ENCODE measurements at places on chromosomes 3 and 15.

- DNase-seq = no peak
These were observed 130.4 kb downstream of the FEZF2 start for GRCh38 chr3:62242831-62243509.

GRCh38 chr3:47984075-47984728, 32.0 kb downstream of the MAP4 start:
- no peak for DNase-seq

- no peak for DNase-seq
These were observed 49.1 kb upstream of the RAB6B start for GRCh38 chr3:133944641-133945380.

DNA sequence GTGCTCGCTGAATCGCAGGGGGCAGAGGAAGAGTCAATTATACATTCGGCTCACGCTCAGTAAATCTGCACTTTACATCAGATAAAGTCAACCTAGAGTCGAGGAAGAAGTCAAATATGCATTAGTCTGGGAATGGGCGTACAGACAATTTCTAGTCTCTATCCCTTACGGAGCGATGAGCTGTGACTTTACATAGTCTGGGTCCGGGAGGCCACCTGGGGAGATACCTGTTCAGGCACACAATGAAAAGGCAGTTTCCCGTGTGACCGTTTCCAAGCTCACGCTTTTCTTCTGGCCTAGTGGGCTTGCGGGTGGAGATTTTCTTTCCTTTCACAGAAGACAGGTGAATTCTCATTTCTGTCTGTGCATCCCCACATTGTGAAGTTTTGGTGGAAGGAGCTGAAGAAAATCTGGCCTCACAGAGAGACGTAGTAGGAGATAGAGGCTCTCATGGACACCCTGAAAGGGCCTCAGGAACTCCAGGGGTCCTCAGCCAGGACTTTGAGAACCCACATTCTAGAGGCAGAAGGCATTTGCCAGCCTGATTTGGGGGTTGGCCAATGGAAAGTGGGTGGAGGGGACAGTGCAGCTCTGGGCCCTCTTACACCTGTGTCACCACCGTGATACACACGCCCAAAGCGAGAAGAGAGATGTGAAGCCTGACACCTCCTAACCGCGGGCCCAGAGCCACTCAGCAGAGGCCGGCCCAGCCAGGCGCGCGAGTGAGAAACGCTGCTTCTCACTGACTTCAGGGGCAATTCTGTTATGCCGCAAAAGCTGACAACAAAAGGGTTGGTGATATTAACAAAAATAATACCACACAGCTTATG, 10.7 kb upstream of the OCA2 start:
- no peak for DNase-seq

- no peak for DNase-seq
These were observed 8.9 kb upstream of the SEMA6D start for GRCh38 chr15:47708161-47708980.

GRCh38 chr3:48564022-48564421, 441 bp upstream of the UCN2 start:
- no peak for DNase-seq

DNA sequence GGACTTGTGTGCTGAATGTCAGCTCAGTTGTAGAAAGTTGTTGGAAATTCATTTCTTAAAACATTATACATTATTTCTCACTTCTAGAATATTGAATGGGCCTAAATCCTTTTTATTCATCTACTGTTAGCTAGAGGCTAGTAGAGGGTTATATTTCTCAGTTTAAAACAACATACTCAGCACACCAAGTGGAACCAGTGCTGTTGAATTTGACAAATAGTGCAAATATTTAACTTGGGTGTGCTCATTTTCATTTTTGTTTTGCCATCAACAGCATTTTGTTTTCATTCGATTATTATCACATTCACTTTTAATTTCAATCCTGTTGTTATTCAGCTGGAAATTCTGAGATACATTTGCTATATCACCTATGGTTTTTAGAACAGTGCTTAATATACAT, 269.4 kb upstream of the PEX5L start:
- DNase-seq = peak; percentile 5

DNA sequence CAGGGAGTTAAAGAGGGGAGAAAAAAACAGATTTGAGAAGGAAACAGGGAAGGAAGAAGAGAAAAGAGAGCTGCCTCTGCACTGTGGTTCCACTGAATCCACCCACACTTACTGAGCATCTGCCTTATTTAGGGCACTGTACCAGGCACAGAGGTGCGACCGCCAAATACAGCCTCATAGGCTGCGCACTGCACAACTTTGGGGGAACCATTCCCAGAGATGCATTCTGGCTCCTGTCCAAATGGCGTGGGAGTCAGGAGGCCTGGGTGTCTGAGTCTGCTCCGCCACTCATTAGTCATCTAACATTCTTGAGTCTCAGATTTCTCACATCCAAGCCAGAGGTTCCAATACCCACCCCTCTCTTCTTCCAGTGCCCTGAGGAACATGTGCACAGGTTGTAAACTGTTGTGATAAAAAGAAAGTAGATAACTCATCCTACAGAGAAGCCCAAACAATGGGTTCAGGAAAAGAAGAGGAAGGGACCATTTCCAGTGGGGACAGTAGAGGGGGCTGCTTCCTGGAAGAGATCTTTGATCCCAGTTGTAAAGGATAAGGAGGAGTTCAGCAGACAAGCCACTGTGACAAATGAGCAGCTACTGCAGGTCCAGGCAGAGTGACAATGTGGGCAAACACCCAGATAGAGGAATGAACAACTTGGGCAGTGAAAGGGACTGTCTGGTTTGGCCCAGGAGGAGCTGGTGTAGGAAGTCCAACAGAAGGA, 254.6 kb downstream of the UACA start:
- no peak for DNase-seq

- DNase-seq = no peak
These were observed 47.0 kb downstream of the MTHFS start for GRCh38 chr15:79849789-79850188.

DNA sequence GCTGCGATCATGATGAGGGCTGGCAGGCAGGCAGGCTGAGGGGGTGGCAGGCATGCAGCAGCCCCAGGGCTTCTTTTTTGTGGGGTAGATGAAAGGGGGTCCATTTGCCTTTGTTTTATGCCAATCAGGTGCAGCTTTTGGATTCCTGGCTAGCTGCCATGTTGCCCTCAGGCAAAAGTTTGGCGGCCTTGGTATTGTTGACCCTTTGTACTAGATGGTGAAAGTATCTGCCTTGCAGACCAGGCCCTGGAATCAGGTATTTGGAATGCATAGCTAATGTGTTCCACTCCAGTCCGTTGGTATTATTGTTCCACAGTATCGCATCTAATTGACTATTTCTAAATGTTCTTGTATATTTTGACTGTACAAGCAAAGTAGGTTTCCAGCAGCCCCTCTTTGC, 35.0 kb downstream of the EEFSEC start:
- no peak for DNase-seq

DNA sequence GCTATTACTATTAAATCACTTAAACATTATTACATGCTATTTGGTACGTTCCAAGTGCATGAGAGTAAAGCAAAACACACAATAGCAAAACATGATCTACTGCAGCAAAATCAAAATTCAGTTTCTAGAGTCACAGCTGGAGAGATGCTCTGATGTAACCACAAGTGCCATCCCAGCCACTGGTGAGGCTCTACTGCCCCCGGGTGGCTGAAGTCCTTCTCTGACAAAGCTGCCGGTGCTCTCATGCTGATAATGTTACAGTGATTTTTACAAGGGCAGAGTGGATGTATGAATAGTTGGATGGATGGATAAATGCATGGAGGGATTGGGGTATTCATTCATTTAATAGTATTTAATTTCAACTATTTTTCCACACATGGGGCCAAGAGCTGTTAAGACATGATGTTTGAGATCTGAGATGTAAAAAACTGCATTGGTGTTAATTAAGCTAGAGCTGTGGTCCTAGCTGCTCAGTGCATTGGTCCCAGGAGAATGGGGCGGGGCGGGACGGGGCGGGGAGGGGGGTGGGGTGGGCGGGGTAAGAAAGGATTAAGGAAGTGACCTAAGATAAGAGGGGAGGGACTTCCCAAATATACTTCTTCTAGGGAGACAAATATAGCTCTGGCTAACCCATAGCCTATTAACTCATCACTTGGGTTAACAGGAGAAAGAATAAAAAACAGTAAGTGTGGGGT, 5.3 kb upstream of the SPESP1 start:
- DNase-seq = peak; percentile 36

- no peak for DNase-seq
These were observed 4.4 kb upstream of the BRPF1 start for GRCh38 chr3:9727041-9727595.

GRCh38 chr3:106685745-106686144, 691.5 kb upstream of the CCDC54 start:
- no peak for DNase-seq

DNA sequence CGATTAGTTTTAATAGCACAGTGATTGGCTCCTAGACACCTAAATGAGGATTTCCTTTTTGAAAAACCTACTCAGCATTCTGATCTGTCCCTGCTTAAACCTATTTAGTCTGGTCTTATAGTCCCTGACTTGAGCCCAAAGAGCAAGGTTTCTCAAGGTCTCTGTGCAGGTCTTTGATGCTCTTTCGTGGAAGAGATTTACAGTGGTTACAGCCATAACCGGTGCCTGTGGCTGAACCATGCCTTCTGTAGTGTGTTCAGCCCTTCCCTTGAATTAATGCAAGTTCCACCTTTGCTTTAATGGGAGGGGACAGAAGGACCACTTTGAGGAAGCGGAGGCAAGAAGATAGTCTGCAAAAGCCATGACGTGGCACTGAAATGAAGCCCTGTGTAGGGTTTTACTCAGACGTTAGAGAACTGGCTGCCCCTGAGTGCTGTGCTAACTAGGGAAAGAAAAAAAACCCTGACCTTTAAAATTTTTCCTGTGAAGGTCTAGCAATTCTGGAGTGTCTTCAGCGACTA, 43.0 kb downstream of the ZBTB38 start:
- DNase-seq = no peak

- no peak for DNase-seq
These were observed 95.1 kb upstream of the FGF7 start for GRCh38 chr15:49327927-49328326.

DNA sequence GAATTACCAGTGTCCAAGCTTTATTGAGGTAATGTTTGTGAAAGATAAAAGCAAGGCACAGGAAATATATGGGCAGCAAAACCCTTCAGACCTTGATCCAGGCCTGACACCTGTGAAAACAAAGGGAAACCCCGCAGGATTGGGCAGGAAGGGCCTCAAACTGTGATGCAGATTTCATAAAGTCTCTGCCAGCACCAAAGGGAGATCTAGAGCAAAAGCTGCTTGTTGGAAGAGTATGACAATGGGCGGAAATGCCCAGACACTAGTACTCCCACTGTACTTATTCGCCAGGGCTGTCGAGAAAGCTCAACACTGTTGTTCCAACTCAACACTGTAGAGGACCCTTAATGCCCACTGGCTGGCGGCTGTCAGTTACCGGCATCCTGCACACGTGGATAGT, 207.9 kb downstream of the CD47 start:
- DNase-seq = no peak

- DNase-seq = no peak
These were observed 43.4 kb downstream of the RETNLB start for GRCh38 chr3:108713816-108714215.

DNA sequence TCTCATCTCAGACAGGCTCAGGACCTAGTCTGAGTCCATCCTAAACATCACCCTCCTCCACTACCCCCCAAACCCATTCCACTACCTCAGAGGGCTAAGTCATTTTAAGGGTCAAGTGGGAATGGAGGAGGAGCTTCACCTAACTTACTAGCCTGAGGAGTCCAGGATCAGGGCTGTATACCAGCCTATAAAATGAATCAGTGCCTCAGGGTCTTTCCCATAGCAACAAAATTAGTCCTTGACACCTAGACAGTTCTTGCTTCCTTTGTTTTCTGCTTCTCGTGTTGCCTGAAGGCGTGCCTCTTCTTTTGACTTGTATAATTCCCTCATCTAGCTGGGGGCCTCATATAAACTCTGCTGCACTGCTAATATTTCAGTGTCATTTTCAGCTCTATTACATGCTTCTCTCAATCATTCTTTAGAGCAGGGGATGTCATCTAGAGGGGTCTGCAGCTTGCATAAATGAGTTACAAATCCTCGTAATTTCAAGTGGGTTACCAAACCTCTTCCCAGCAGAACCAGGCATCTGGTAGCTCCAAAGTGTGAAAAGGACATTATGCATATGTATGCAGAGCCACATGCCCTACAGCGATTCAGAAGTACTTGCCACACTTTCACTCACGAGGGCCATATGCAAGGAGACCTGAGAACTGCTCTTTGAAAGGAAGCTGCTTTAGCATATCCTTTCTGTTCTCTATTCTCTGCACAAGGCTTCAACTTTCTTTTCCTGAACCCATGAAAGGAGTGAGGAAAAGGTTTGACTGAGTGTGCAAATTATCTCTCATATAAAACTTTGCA, 311.7 kb upstream of the SEMA6D start:
- no peak for DNase-seq

- no peak for DNase-seq
These were observed 289.0 kb upstream of the RASGRP1 start for GRCh38 chr15:38853608-38854007.

DNA sequence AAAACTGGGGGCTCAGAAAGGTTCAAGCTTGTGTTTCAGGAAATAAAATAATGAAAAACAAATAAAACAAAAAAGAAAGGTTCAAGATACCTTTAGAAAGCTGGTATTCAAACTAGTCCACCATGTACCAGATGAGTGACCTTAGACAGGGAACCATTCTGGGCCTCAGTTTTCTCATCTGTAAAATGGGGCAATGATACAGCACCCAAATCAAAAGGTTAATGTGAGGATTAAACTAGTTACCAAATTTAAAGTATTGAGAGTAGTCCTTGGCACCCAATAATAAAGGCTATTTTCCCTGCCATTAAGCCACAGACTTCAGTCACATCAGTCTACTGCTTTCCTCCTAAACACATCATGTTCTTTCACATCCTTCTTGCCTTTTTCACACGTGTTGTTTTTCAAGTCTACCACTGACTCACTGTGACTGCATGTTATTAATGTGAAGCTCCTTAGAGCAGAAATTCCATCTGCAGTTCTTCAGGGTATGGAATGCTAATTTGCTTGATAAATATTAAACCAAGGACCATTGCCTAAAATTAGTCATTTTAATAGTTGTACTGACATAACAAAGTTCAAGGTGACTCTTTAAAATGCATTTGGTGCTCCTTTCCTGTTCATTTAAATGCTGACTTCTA, 19.9 kb downstream of the TAMM41 start:
- DNase-seq = no peak

DNA sequence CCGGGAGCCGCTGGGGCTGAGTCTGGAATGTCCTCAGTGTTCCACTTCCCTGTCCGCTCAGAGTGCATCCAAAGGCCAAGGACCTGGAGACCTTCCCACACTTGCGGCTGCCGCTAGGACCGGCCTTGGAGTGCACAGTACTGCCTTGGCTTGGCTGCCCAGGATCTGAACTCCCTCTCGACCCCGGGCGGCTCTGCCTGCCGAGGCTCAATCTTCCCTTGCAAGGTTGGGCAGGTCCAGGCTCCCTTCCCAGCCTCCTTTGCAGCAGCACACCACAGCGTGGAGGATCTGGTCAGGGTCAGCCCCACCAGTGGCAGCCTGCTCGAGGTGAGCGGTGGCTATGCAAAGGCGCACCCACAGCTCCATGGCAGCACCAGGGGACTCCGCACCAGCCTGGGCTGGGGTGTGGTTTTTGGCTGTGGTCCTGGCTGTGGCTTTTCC, 69.2 kb downstream of the PLXNA1 start:
- no peak for DNase-seq

GRCh38 chr3:132543011-132543739, 53.9 kb upstream of the ACKR4 start:
- DNase-seq = no peak

GRCh38 chr3:10526366-10526765, 21.0 kb upstream of the ATP2B2 start:
- DNase-seq = no peak
